ENCODE measurements at places on chromosomes 7 and 10. TPM values are rescaled to one million over a fixed set of nuclear protein-coding genes. Genes with fewer than 3 reads are reported as not detected.

- peak; percentile 43 for DNase-seq
These were observed 29.2 kb downstream of the FAM3C start for GRCh38 chr7:121366852-121367431.

Gene HOXA2
- not detected for total RNA-seq

Gene SLC13A1
- total RNA-seq, result 0.04 TPM

- no peak for DNase-seq
These were observed 106.4 kb upstream of the GJD4 start for GRCh38 chr10:35498693-35499092.

DNA sequence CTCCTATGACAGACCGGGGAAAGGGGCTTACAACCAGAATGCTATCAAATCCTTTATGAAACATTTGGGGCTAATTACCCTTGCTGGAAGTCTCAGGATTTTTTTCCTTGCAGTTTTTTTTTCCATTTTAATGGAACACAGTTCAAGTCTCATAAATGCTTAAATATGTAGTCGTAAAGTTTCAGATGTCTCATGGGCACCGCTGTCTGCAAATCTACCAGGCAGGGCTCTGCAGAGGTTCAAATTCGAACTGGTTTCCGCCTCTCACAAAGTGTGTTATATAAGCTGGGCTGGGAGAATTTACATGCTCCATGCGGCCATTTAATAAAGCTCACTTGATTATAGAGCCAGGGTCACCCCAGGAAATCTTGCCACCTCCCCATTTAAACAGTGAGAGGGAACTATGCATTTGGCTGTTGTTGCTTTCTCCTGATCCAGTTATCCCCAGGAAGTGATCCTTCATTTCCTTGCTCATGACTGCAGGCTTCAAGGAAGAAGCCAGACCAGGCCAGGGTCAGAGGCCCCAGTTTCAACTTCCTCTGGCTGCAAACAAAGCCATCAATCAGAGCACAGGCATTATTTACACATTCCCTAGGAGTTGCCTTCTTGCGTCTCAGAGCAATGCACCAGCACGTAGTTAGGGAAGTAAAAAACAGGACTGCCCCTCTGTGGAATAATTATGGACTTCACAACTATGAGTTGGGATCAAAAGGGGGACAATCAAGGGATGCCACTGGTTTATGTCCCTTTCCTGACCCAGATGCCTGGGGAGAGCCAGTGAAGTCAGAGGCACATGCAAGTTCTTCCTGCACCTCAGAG lies 358.8 kb downstream of the PRPF18 start:
- no peak for DNase-seq

GRCh38 chr7:139918480-139918879 lies 89.4 kb downstream of the TBXAS1 start:
- DNase-seq, result peak; percentile 89

DNA sequence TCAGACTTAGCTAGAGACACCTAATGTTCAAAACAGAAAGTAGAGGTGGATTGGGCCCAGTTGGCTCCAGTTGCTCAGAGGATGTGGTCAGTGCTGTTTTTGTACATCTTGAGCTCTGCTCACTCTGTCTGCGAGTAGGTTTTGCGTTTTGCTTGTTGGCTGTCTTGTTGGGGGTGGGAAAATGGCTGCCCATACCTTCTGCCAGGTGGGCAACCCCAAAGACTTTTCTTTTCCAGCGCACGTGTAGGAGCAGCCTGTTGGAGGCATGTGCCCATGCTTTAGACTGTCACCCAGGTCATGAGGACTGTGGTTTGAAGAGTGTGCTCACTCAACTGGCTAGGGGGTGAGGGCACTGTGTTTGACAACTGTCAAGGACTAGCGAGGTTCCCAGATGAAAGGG lies 73.9 kb downstream of the KAT6B start:
- no peak for DNase-seq

Gene DDC
- not detected for total RNA-seq

DNA sequence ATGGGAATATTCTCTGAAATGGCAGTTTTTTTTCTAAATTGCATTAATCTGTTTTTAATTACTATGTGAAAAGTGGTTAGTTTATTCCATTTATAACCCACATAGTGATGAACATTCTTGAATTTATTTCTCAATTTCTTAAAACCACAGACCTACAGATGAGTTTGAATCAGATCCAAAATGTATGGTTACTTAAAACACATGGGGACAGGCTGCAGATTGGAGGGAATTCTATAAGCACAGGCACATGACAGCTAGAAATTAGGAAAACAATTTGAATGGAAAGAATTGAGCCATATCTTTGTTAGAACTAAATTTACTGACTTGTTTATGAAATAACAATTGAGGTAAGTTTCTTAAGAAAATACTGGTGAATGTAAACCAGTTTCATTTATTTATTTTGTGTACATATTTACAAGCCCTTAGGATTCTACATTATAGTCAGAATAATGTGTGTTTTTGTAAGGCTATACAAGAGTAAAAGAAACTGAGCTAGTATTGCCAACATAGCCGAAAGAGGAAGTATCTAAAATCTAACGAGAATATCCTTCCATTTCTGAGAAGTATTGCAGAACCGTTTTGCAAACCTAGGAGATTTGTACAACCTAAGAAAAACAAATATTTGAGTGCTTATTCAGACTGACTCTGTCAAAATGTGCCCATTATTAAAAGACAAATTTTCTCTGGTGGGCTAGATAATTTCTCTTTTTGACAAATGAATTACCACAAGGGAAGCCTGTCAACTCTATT lies 434.3 kb upstream of the SEMA3D start:
- no peak for DNase-seq

- no peak for DNase-seq
These were observed 90.7 kb downstream of the NHLRC2 start for GRCh38 chr10:113945075-113945686.
